ENCODE measurements at places on chromosomes 4 and X.
A peak's percentile ranks its signal among the peaks of the same experiment; 100 is the strongest.

GRCh38 chrX:49101629-49101984 lies 21.9 kb upstream of the WDR45 start:
- no peak for DNase-seq

DNA sequence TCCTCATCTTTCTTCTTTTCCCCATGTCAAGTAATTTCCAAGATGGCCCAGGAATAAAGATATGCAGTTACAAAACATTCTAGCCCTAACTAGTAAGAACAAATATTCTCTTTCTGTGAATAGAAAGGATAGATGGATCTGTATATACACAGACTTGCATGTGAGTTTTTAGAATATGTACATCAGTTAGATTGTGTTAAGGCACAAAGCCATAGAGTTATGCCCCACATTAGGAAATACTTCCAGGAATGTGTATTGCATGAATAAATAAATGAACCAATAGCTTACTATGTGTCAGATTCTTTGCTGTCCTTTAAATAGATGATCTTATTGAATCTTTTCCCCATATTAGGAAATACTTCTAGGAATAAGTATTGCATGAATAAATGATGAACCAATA lies 46.0 kb upstream of the TMPRSS11E start:
- DNase-seq = no peak

DNA sequence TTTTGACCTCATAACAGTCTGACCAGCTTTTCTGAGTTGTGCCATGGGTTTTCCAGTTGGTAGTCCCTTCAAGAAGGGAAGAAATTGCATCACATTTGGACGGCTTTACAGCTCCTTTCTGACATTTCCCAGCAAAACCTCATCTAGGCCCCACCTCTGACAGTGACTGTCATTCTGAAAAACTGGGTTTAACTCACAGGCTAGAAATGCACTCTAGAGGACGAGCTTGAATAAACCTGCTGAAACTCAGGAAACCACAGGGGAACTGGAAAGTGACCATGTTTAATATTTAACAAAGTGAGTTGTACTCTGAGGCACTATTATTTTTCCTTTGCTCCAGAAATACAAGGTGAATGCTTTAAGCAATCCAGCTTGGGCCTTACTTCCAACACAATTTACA lies 434.3 kb upstream of the RASGEF1B start:
- DNase-seq = no peak

DNA sequence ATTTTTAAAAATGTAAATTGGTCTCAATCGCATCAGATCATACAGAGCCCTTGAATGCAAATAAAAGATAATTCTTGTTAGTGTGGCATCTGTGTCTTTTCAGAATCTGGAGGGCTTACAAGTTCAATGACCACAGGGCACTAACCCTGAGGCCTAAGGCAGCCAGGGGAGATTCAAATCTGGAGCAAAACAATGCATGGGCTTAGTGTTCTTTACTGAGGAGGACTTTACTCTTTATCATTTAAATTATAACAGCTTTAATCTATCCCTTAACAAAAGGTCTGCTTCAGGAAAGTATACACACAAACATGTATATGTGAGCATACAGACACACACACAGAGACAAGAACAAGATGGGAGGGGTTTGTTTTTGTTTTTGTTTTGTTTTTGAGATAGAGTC lies 51.0 kb upstream of the NSUN7 start:
- no peak for DNase-seq

- DNase-seq = no peak
Observed at GRCh38 chr4:77308843-77309242, 151.8 kb downstream of the CCNG2 start.

GRCh38 chr4:156391325-156391653 lies 437.6 kb upstream of the CTSO start:
- DNase-seq = no peak

- DNase-seq = no peak
Observed at GRCh38 chrX:45198706-45199105, 2.0 kb downstream of the DIPK2B start.

GRCh38 chr4:7187168-7187535 lies 5.2 kb upstream of the SORCS2 start:
- peak; percentile 13 for DNase-seq
